ENCODE measurements at places on chromosomes 3 and 15. TPM values are rescaled to one million over a fixed set of nuclear protein-coding genes. Genes with fewer than 3 reads are reported as not detected.

The FAM3D gene
- not detected for total RNA-seq

The GOLGA6L7 gene
- not detected for total RNA-seq

- no peak for DNase-seq
Observed at GRCh38 chr3:163328680-163329079, 1749.6 kb downstream of the SI start.

The MAP6D1 gene
- 4.6 TPM for total RNA-seq

The MLF1 gene
- 28.8 TPM for total RNA-seq

DNA sequence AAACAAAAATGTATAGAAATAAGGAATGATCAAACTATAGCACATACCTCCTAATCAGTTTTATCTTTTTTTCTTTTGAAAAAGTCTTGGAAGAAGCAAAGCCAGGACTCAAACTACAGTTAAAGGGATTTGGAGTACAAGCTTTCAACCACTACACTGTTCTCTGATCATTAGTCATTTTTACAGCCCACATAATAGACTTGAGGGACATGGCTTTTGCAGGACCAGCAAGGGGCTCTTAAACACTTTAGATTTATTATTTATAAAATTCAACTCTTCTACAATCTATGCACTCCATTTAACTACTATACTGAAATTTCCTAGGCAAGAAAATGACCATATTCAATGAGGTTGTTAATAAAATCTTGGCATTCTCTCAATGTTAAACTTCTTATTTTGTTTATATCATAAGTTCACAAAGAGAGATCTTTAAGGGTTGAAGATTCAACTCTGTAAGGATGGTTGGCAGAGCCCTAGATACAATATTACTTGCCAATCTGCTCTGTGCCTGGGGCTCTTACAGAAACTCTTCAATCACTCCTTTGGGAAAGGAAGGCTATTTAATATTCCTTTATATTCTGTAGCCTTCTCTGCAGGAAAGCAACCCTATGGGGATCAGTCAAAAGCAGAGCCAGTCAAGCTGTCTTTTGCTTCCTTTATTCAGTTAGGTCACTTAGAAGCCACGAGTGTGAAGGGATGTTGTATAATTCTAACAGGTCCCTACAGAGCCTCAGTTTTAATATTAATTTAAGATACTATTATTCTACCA, 557.7 kb upstream of the SGO1 start:
- DNase-seq: no peak

DNA sequence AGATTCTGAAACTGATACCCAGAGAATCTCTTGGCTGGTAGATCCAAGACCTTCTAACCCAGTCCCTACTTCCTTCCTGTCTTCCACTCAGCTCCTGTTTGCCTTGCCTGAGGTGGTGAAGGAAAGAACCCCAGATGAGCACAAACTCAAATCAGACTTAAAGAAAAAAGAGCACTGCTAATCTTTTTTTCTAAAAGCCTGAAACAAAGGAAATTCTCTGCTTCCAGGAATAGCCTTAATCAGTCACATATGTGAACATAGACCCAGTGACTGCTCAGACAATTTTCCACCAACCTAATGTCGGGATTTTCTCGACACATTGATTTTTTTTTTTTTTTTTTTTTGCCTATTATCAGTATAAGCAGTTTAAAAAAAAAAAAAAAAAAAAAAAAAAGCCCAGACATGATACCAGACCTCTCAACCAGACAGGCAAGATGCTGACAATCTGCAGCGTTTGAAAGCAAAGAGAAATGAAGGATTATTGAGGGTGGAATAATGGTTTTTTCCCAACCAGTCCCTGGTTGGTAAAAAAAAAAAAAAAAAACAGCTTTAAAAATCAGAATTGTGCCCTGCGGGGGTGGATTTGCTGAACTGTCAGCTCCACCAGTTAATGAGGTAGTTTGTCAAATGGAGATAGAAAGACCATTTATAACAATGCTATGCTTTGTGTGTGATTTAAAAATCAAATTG, 256.8 kb upstream of the RARB start:
- DNase-seq: no peak

Measured in A172 (cell line).